ENCODE measurements at places on chromosomes 4 and X.

- DNase-seq: no peak
These were observed 7.0 kb downstream of the MXD4 start for GRCh38 chr4:2254665-2255500.

GRCh38 chr4:145298885-145299284, 118.5 kb upstream of the OTUD4 start:
- DNase-seq: peak; percentile 30

- DNase-seq: no peak
These were observed 20.2 kb upstream of the MGST2 start for GRCh38 chr4:139645458-139645857.

DNA sequence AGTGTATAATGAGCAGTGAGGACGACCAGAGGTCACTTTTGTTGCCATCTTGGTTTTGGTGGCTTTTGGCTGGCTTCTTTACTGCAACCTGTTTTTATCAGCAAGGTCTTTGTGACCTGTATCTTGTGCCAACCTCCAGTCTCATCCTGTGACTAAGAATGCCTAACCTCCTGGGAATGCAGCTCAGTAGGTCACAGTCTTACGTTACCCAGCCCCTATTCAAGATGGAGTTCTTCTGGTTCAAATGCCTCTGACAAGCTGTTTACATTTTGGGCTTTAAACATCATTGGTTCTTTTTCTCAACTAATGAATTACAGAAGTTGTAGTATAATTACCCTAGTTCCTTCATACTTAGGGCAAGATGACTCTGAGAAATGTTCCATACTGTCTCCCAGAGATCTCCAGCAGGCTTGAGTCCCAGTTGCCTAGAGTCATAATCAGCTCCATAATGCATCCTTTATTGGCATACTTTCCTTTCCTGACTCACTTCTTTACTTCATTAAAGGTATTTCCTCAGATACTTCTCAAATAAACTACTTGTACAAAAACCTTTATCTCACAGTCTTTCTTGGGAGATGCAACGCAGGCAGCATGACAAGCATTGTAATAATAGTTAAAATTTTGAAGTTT, 136.5 kb downstream of the KDM6A start:
- DNase-seq: no peak

GRCh38 chrX:16914058-16914457, 32.4 kb upstream of the REPS2 start:
- no peak for DNase-seq

DNA sequence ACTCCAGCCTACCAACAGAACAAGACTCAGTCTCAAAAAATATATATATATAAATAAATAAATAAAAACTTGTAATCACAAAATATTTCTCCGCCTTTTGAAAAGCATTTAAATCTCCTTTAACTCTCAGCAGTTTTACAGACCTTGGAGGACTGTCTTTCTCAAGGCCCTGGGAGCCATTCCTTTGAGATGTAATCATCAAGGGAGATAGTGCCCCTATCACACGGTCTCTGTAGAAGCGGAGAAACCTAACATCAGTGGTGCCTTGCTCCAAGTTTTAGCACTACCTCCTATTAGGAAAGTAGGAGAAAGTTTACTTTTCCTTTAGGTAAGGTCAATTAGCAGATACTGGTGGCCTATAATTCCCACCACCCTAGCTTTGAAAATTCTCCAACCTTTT, 58.5 kb downstream of the ANTXR2 start:
- no peak for DNase-seq

- DNase-seq: no peak
These were observed 324.3 kb upstream of the NDST4 start for GRCh38 chr4:115437739-115438138.

GRCh38 chr4:3493720-3494461, 30.8 kb downstream of the DOK7 start:
- DNase-seq: no peak

GRCh38 chrX:21840193-21840545, 752 bp downstream of the MBTPS2 start:
- DNase-seq: no peak

GRCh38 chr4:38581426-38582106, 82.4 kb upstream of the KLF3 start:
- DNase-seq: no peak

DNA sequence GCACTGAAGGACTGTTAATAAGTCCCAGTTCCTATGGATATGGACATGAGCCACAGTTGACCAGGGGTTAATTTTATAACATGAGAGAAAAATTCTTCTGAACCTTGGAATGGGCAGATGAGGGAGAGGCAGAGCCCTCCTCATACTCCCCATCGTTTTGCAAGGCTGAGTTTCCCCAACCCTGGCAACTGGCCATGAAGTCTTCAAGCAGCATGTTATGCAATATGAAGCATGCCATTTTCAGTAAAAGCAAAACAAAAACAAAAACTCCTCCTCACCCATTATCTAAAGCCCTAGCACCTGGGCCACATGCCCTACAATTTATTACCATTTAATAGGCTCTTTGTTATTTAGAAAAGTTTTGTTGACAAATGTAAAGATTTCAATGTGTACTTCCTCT, 64.5 kb downstream of the GPC4 start:
- DNase-seq: no peak

Measured in endothelial cell of umbilical vein (primary cell).